ENCODE measurements at places on chromosomes 2 and 18. TPM values are rescaled to one million over a fixed set of nuclear protein-coding genes. Genes with fewer than 3 reads are reported as not detected.

Gene DNAH6
- total RNA-seq: 2.8 TPM

DNA sequence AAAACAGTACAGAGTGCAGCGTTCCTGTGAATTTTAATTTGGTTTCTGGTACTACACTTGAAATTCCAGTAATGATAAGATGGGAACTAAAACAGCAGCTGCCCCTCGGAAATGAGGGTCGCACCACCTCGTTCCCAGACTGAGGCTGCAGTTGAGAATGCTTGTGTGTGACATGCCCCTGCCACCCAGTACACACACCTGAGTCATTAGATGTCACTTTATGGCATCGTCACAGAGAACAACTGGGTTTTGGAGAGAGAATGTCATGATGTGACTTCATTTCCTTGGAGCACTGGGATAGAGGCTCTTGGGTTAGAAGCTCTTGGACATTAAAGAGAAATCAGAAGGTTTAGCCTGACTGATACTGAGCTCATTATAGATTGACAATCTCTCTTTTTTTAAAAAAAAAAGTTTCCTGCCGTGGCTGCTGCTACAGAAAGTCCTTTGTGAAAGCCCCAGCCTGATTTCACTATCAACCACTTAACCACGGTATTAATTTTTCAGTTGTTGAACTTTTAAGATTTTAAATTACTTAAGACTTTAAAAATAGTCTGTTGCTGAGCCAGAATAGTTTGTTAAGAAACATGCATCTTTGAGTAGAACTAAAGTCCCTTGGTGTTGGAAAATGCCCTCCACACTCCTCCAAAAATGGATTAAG lies 24.5 kb downstream of the BCL2L11 start:
- no peak for DNase-seq

Gene FAM237A
- total RNA-seq: not detected

Gene SPDYA
- 1.1 TPM for total RNA-seq

GRCh38 chr2:239166201-239166834 lies 234.5 kb downstream of the HDAC4 start:
- no peak for DNase-seq

DNA sequence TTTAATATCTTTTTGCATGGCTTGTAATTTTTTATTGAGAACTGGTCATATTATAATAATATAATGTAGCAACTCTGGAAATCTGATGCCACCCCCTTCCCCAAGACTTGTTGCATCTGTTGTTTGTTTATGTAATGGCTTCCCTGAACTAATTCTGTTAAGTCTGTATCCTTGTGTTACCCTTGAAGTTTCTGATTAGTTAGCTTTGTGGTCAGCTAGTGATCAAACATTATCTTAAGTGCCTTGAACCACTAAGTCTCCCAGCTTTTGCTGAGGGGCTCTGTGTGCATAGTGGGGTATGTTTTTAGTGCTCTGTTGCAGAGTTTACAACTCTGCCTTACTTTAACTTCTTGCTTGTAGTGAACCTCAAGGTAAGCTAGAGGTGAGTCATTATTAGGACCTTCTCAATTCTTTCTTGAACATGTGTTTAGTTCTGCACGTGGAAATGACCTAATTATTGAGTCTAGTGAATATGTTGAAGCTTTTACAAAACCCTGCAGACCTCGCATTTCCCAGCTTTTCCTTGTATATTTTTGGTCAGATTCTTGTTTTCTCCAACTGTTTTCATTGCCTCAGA lies 24.8 kb downstream of the SMCHD1 start:
- DNase-seq: no peak

DNA sequence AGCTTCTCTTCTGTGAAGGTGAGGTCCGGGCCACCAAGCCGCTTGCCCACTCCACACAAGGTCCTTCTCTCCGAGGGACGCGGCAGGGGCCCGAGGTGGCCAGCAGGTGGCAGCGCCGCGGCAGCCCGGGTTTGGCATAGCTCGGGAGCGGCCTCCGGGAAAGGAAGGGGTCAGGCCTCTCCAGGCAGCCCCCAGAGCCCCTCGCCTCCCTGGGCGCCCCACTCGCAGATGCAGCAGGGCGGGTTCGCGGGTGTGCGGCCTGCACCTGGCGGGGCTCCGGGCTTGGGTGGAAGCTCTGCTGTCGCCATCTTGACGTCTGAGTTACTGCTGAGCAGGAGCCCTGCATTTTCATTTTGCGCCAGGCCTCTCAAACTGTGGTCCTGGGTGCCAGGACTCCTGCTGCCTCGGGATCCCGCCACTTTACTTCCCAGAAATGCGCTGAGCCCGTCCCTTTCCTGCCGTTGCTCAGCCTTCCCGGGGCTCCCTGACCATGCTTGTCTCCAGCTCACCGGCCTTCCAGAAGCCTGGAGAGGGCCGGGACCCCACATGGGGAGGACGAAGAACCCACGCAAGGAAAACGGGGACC lies 18.6 kb upstream of the NCL start:
- DNase-seq: peak; percentile 72

DNA sequence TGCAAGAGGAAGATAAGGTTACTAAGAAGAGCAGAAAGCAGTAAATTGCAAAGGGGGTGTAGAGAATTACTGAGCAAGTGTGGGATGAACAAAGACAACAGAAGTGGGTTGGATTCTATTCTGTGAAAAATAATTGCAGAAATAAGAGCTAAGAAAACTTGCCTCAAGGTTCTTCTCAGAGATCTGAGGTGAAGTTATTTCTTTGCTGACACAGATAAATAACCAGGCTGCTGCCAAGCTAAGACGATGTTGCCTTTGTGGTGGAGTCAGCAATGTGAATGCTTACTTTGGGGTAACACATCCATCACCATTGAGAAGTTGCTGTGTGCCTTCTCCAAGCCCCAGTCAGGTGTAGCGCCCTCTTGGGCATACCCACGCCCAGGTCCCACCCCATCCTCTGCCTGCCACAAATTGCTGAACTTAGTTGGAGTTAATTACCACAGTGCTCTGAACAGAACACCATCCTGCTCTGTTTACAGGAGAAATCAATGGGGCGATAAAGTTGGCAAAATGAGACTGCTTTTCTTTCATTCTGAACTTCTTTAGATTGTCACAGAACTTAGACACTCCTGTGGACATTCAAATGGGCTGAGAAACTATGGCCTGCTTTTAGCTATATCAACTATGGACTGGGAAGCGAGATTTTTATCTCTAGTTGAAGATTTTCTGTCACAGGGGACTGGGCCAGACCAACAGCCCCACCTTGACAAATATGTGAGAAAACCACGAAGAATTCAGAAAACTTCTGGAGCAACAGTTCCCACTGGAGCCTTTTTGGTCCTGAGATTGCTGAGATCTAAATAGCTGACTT lies 283.6 kb downstream of the TMX3 start:
- no peak for DNase-seq

Gene EDAR
- not detected for total RNA-seq

DNA sequence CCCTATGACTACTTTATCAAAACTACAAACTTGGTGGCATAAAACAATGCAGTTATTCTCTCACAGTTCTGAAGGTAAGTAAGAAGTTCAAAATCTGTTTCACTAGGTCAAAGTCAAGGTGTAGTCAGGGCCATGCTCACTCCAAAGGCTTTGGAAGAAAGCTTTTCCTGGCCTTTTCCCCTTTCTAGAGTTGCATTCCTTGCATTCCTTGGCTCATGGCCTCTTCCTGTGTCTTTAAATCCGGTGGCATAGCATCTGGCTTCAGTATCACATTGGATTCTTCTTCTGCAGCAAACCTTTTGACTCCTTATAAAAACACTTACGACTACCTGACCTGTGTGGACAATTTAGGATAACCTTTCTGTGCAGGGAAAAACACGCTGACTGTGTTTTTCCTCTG lies 543.5 kb upstream of the HNMT start:
- DNase-seq: no peak

Gene LBX2
- total RNA-seq: not detected

DNA sequence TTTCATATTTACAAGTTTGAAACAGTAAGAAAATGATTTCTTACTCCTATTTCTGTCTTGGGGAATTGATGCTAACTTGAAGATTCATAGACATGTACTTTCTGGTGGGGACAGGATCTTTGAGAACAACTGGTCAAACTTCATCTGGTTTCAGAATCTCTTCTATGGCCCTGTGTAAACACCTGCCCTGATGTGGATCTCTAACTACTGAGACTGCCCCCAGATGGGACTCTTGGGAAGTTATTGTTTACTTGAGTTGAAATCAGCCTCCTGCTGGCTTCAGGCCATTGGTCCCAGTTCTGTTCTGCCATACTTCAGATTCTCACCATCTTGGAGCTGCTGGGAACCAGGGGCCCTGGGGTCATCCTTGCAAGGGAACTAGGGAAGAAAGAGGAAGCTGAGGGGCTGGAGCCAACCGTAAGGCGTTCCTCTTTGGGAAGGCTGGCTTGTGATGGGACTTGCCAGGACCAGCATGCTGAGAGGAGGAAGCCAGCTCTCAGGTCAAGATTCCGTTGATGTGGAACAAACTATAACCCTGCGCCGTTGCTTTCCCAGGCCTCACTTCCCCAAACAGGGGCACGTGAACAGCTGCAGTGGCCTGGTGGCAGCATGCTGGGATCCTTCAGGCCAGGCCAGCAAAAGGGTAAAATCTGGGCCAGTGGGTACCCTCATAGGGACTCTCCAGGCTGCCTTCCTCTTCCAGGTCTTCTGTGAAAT lies 135.5 kb upstream of the CXCR4 start:
- DNase-seq: no peak

DNA sequence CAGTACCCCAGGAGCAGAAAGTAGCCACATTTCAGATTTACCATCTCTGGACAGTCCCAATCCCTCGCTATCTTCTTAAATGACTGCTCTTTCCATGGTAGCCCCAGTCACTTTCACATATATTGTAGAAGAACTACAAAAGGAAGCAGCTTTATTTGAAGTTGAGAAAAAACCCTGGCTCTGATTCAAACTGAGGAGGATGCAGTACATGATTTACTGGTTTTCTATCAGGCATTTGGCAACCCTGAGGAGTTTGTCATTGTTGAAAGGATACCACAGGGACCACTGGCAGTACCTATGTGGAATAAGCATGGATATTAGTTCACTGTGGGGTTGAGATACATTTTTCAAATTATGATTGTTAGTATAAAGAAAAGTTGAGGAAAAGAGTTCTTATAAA lies 640.9 kb upstream of the SETBP1 start:
- DNase-seq: no peak

DNA sequence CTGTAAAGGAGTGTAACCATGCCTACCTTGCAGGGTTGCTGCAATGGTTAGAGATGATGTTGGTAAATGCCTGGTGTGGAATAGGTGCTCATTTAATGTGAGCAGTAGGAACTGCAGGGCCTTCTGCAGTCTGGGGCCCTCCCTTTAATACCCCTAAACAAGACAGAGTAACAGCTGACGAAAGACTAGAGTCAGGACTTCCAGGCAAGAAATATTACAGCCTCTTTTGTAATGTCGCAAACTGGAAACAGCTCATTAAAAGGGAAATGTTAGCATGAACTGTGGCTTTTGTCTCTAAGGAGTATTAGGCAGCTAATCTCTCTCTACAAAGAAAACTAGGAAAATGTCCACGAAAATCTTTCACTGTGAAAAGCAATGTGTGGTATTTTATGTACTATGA lies 26.0 kb downstream of the MARCO start:
- no peak for DNase-seq

DNA sequence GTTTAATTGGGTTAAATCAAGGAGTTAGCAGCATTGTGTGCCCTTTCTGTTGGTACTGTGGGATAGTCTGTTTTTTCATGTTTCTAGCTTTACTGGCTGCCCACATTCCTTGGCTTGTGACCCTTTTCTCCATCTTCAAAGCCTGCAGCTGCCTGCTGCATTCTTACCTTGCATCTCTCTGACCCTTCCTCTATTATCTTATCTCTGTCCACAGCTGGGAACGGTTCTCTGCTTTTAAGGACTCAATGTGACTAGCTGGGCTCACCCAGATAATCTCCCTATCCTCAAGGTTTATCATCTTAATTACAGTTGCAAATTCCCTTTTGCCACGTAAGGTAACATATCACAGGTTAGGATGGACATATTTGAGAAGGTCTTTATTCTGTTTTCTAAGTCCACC lies 199.7 kb downstream of the KCNS3 start:
- no peak for DNase-seq

GRCh38 chr18:76246590-76246989 lies 248.5 kb downstream of the ZNF516 start:
- DNase-seq: no peak

- DNase-seq: no peak
Observed at GRCh38 chr2:105794926-105795574, 50.3 kb downstream of the NCK2 start.

DNA sequence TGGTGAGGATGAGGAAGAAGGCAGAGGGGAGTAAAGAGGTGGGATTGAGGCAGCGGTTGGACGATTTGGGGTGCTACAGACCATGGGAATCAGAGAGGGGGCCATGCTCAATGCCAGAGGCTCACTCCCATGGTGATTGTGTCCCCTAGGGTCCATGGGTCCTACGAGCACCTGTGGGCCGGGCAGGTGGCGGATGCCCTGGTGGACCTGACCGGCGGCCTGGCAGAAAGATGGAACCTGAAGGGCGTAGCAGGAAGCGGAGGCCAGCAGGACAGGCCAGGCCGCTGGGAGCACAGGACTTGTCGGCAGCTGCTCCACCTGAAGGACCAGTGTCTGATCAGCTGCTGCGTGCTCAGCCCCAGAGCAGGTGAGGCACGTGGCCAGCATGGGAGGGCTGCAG lies 5.2 kb downstream of the CAPN10 start:
- no peak for DNase-seq

Gene GLB1L
- total RNA-seq: 12.7 TPM

Gene FECH
- total RNA-seq: 16.9 TPM

- no peak for DNase-seq
Observed at GRCh38 chr18:46761059-46761769, 4.4 kb upstream of the ST8SIA5 start.

Gene SP5
- total RNA-seq: 3.5 TPM

- no peak for DNase-seq
Observed at GRCh38 chr18:13176847-13177246, 41.7 kb upstream of the LDLRAD4 start.

GRCh38 chr18:5315838-5316237 lies 20.3 kb upstream of the ZBTB14 start:
- no peak for DNase-seq

Gene MLPH
- not detected for total RNA-seq
